Skin of body (tissue), 3 donors: ENCODE measurements at places on chromosomes 4 and X.

DNA sequence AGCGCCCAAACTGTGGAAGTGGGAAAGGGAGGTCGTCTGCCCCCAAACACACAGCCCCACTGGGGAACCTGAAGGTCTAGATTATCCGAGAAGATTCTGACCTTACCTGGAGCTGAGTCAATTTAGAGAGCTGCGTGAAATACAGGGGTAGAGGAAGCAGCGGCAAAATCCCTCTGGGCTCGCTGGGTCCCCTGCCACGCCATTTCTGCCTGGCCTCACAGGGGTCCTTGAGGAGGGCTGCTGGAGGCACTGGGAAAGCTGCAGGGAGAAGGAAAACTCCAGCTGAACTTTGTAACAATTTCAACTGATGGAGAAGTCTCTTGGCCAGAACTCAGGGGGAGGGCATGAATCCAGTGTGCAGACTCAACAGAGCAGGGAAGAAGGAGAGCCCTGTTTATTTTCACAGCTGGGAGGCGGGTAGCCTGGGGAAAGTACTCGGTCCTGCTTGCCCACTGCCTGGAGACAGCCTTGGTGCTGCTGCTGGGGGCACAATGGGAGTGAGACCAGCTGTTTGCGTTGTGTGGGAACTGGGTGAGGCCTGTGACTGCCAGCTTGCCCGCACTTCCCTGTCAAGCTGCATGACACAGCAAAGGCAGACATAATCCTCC lies 93.2 kb upstream of the MAPK10 start:
- peak; percentile 2 for DNase-seq

DNA sequence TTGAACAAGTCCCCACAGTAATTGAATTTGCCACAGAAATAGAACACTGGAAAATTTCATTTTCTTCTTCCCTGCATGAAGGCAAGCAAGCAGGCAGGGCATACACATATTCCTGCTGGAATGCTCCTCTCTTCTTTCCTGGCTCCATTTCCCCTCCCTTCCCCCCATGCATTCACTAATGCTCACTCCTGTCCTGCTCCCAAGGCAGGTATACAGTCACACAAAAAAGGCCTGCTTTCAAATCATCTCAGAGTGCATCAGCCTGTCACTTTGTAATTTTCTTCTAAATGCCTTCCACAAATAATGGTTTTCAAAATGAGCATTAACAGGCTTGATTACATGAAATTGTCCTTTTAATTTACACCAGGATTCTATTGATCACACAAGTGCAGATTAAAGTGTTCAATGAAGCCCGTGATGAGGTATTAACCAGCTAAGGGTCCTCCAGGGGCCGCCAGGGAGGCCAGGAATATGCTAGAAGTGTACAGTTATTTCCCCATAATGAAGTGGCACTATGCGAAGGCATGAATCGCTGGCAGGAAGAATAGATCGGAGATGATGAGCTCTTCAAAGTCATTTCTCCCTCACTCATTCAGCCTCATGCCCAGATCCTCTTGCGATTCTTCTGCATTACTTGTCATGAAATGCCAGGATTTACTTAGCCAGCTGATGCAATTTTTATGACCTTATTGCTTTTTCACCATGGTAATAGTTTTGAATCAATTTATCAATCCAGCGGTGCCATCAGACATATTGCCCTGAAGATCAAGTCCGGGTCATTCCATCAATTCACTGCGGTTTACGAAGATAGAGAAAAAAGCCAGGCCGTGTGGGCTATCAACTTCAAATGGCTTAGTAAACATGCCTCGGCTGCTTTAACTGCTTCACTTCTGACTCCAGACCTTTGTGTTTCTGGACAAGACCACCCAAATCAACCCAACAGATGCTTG lies 243.5 kb downstream of the GPAT3 start:
- no peak for DNase-seq

DNA sequence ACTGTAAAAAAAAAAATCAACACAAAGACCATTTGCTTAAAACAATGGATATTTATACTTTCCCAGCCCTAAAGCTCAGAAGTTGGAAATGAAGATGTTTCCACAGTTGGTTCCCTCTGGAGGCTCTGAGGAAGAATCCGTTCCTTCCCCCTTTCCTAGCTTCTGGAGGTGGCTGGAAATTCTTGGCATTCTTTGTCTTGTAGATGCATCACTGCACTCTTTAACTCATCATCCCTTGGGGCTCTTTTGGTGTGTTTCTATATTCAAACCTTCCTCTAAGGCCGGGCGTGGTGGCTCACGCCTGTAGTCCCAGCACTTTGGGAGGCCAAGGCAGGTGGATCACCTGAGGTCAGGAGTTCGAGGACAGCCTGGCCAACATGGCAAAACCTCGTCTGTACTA lies 78.7 kb downstream of the VCX3A start:
- DNase-seq = no peak

GRCh38 chr4:2412534-2412884 lies 5.9 kb downstream of the ZFYVE28 start:
- no peak for DNase-seq

DNA sequence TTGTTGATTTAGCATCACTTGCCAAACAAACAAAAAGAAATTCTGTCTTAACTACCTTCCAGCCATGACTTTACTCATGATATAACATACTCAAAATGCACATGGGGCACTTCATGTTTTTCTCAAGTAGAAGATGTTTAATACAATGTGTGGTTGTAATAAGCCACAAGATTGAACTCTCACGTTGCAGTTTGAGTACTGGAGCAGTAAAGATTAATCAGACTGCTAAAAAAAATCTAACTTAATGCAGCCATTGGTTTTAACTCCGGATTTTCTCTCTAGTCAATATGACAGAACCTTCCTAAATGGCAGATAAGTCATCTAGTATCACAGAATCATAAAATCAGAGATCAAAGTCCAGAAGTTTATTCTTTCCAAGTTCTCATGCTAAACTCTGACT lies 117.9 kb downstream of the SH3KBP1 start:
- DNase-seq = no peak

- DNase-seq = no peak
These were observed 116.3 kb downstream of the BMP15 start for GRCh38 chrX:51026862-51027261.

GRCh38 chr4:54658252-54659093 lies 716 bp downstream of the KIT start:
- no peak for DNase-seq

DNA sequence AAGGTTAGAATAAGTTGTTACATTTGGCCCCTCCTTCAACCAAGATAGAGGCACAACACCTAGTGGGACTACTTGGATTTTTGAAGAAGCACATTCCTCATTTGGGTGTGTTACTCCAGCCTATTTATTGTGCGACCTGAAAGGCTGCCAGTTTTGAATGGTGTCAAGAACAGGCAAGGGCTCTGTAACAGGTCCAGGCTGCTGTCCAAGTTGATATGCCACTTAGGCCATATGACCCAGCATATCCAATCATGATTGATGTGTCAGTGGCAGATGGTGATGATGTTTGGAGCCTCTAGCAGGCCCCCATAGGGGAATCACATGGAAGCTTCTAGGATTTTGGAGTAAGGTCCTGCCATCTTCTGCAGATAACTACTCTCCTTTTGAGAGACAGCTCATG lies 35.5 kb upstream of the UGT2B4 start:
- no peak for DNase-seq

GRCh38 chr4:76316131-76316530 lies 9.6 kb downstream of the STBD1 start:
- no peak for DNase-seq

DNA sequence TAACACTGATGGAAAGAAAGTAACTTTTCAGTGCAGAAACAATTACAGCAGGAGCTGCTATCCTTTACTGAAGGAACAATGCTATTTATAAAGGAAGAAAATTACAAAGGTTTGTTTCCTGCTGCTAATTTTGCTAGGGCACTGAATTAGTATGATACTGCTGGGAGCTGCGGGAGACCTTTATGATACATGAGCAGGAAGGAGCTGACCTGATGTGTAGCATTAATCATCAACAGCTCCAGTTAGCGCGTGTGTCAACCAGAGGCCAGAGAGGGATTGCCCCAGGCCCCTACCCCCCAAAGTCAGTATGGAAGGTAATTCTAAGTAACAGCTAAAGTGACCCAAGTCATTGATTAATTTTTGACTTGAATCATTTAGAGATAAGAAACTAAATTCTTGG lies 728.9 kb downstream of the PCDH18 start:
- no peak for DNase-seq

DNA sequence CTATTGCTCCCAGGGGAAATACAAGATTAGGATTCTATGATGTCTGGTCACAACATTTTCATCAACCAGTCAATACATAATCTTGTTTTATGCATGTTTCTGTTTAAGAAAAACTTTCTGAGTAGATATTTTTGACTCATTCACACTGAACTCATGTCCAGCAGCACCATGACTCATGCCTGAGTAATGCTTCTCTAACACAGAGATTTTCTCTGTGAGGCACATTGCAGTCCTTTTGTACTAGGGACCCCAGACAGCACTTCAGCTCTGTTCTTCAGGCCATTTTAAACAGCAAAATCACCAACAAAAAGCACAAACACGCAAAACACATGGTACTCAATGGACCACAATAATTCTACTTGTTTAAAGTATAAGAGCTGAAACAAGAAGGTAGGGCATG lies 83.6 kb downstream of the MXRA5 start:
- peak; percentile 57 for DNase-seq

DNA sequence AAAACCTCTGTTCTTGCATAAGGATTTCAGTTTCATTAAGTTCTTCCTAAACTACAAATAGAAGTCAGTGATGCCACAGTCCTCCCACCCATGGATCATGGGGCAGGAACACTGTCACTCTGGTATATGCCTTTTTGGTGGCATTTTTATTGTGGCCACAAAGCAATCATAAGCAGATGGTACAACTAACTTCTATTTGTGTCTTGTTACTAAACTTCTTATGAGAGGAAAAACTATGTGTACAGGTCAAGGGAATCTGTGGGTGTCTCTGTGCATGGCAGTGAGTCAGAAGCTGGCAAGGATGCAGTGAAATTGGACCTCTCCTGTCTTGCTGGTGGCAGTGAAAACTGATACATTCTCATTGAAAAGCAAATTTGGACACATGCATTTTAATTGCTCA lies 245.0 kb upstream of the GPC4 start:
- DNase-seq = no peak

GRCh38 chrX:141903400-141904155 lies at the start of gene MAGEC1:
MAGEC1 (plus strand) TSS chrX:141903894; CDS start chrX:141905073, 1,179 bp downstream.
- no peak for DNase-seq

DNA sequence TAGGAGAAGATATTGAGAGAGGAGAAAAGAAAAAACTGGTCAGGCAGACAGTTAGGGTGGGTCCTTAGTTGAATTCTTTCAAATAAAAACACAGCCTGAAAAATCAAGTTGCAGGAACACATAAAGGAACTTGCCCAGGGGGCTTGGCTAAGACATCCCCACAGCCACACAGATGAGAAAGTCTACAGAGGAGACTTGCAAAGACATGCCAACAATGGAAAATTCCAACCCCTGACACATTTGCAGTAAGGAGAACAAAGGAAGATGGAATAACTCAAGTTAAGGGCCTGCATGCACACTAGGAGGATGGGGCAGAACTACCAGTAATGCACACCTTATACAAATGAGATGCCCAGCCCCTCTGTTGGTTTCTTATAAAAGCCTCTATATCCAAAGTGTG lies 197.6 kb downstream of the CPXCR1 start:
- no peak for DNase-seq

GRCh38 chr4:154478128-154478527 lies 13.5 kb downstream of the DCHS2 start:
- DNase-seq = no peak

GRCh38 chr4:10296730-10297129 lies 160.5 kb downstream of the ZNF518B start:
- DNase-seq = peak; percentile 60

- no peak for DNase-seq
These were observed 661.5 kb upstream of the EPHA5 start for GRCh38 chr4:66331761-66332160.

DNA sequence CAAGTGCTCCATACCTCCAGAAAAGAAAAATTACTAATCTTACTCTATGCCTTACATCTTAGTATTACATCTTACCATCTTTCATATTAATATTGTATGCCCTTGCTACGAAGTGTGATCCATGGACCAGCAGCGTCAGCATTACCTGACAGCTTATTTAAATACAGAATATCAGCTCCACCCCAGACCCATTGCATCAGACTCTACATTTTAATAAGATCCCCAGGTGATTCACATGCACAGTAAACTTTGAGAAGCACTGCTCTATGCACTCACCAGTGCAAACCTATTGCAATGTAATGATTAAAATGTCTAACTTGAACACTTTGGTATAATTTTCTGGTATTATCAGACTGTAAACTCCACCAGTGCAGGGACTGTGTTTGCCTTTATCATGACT lies 14.1 kb upstream of the SH3D19 start:
- no peak for DNase-seq

GRCh38 chr4:73211968-73212367 lies 46.6 kb downstream of the ANKRD17 start:
- no peak for DNase-seq

- no peak for DNase-seq
These were observed 34.3 kb downstream of the METAP1 start for GRCh38 chr4:99029852-99030251.

DNA sequence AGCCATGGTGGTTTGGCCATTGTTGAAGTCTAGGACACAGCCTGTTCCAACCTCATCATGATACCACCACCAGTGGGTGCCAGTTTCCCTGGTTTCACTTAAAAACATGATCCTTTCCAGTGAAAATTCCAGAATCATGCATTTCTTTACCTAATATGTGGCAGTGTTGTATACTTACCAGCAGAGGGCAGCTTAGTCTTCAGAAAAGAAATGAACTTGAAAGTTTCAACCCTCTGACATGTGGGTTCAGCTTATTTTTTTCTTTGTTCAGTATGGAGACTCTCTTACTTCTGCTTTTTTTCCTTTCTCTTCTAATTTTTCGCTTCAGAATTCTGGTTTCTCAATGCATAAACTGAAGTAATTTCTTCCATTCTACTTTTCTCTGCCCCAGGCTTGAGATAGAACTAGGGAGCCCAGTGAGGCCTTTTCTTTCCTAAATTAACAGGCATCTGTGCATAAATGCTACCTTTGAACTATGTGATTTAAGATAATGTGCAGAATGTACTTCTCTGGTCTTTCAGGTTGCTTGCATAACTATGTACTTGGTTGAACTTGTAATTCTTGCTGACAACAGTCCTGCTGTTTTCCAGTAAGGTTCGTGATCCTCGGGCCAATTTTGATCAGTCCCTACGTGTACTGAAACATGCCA lies 10.7 kb downstream of the LIAS start:
- peak; percentile 56 for DNase-seq

- DNase-seq = no peak
These were observed 1.5 kb upstream of the COMMD8 start for GRCh38 chr4:47465004-47465403.

- no peak for DNase-seq
These were observed at the start of gene PLXNA3 for GRCh38 chrX:154458116-154458953. PLXNA3 (plus strand) TSS chrX:154458281; CDS start chrX:154460184, 1,903 bp downstream.

GRCh38 chr4:148073349-148073748 lies 341.5 kb downstream of the ARHGAP10 start:
- DNase-seq = no peak

GRCh38 chr4:123555233-123555806 lies 158.7 kb downstream of the SPRY1 start:
- DNase-seq = peak; percentile 87

DNA sequence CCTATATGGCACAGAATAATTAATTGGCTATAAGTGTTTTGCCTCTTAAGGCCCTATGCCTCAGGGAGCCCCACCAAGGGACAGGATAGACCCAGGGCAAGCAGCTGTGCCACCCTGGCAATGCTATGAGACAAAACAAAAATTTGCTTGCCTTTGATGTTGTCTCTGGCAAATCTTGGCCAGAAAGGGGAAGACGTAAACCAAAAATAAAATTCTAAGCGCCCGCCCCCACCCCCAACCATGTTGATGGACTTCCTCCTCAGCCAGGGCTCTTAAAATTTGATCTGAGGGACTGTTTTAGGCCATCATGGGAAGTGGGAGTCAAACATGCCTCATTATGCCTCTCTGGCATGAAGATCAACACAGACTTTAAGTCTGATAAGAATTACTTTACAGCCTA lies 130.5 kb upstream of the APOOL start:
- no peak for DNase-seq
